ENCODE measurements at places on chromosomes 1 and 21. TPM values are rescaled to one million over a fixed set of nuclear protein-coding genes. Genes with fewer than 3 reads are reported as not detected.

ANXA9 gene
- total RNA-seq, result 0.18 TPM

TNFRSF9 gene
- 0.04 TPM for total RNA-seq

DNA sequence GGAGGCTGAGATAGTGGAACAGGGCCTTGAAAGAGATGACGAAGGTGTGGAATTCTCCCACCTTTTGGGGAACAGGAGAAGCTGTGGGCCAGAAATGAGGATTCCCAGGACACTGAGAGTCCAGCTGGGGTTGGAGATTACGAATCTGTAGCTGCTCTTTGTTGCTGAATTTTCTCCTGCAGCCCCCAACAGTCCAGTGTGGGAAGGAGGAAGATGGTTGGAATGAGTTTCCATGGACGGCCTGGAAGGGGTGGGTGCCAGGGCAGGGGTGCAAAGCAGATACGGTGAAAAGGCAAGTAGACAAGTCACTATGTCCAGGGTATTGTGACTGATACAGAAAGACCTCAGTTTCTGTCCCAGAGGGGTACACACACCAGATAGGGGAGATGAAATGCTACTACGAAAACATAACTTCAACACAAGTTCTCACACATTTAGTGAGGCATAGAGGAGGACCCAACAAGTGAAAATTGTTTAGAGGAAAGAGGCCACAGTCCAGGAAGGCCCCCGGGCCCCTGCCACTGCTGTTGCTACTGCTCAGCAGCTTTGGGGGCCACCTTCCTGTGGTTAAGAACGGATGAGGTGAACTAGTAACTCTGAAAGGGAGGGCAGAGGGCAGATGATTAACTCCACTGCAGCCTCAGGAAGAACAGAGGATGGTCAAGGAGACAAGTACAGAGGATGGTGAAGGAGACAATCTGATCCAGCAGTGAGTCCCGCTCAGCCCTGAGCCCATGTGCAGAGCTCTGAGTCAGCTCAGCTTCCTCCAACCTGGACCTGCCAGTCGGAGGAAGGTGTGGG lies 7.3 kb downstream of the CD244 start:
- peaks cover 12% of the 10 kb centered on the region for H3K27me3 ChIP-seq
- no peaks in the 10 kb centered on the region for H3K36me3 ChIP-seq
- H3K4me3 ChIP-seq, result no peak overlapping the region
- H3K4me1 ChIP-seq, result no peaks in the 10 kb centered on the region
- H3K27ac ChIP-seq, result no peak overlapping the region
- DNase-seq, result no peak

DNA sequence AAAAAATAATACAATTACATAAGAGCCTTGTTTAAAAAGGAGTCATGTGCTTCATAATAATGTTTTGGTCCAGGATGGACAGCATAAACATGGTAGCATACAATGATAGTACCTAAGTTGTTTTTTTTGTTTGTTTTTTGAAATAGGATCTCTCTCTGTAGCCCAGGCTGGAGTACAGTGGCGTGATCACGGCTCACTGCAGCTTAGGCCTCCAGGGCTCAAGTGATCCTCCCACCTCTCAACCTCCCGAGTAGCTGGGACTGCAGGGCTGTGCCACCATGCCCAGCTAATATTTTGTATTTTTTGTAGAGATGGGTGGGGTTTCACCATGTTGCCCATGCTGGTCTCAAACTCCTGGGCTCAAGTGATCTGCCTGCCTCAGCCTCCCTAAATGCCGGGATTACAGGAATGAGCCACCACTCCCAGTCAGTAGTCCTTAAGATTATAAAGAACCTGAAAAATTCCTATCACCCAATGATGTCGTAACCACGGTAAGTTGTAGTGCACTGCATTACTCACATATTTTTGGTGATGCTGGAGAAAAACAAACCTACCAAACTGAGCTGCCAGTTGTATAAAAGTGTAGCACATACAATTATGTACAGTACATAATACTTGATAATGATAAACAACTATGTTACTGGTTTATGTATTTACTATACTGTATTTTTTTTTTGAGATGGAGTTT lies 22.4 kb upstream of the RCOR3 start:
- H3K27me3 ChIP-seq, result 0 out of 2 replicates have a peak, but pooled peaks cover 2% of the 10 kb centered on the region
- no peak overlapping the region for H3K4me3 ChIP-seq
- no peaks in the 10 kb centered on the region for H3K4me1 ChIP-seq
- peak; percentile 26 for DNase-seq
- H3K36me3 ChIP-seq, result no peaks in the 10 kb centered on the region

GRCh38 chr1:151577173-151577572 lies 34.7 kb upstream of the SNX27 start:
- H3K4me1 ChIP-seq, result peaks cover 44% of the 10 kb centered on the region
- H3K4me3 ChIP-seq, result no peak overlapping the region
- H3K27ac ChIP-seq, result no peak overlapping the region

GRCh38 chr1:206748348-206749030 lies 22.1 kb upstream of the IL19 start:
- no peak for DNase-seq
- no peaks in the 10 kb centered on the region for H3K4me1 ChIP-seq
- no peak overlapping the region for H3K27ac ChIP-seq
- H3K27me3 ChIP-seq, result peaks cover 9% of the 10 kb centered on the region
- no peaks in the 10 kb centered on the region for H3K36me3 ChIP-seq

DNA sequence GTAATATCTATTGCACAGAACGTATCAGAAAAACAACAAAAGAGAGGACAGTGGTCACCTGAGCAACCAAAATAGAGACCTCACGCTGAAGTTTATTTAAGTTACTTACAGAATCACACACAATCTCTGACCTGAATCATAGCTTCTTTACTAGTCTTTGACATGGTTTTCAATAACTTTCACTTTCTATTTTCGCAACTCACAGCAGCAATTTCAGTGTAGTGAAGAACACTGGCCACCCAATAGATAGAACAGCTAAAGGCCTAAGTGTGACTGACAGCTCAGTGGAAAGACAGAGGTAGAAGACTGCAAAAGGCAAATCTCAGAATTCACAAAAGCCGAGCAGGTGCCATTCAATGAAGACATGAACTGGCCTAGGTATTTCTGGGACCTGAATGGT lies 435.6 kb upstream of the CHRM3 start:
- no peaks in the 10 kb centered on the region for H3K36me3 ChIP-seq
- H3K27ac ChIP-seq, result no peak overlapping the region
- no peak overlapping the region for H3K4me3 ChIP-seq
- H3K27me3 ChIP-seq, result no peaks in the 10 kb centered on the region

DNA sequence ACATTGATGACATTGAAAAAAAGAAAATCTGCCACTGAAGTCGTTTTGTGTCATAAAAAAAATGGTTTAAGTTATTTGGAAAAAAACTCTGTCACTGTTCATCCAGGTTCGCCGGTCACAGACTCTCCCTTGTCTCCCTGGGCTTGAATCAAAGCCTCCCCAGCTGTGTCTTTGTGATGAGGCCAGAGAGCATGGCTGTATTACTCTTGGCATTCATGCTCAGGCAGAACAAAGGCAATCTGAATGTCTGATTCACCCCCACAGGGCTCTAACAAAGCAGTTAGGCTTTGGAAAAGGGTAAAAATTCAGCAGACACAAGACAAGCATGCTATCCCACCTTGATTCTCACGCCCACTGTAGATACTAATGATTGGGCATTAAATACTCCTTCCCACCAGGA lies 304.3 kb upstream of the PLD5 start:
- DNase-seq, result no peak
- H3K36me3 ChIP-seq, result no peaks in the 10 kb centered on the region
- H3K27me3 ChIP-seq, result peaks cover 52% of the 10 kb centered on the region
- H3K4me1 ChIP-seq, result no peaks in the 10 kb centered on the region

DNA sequence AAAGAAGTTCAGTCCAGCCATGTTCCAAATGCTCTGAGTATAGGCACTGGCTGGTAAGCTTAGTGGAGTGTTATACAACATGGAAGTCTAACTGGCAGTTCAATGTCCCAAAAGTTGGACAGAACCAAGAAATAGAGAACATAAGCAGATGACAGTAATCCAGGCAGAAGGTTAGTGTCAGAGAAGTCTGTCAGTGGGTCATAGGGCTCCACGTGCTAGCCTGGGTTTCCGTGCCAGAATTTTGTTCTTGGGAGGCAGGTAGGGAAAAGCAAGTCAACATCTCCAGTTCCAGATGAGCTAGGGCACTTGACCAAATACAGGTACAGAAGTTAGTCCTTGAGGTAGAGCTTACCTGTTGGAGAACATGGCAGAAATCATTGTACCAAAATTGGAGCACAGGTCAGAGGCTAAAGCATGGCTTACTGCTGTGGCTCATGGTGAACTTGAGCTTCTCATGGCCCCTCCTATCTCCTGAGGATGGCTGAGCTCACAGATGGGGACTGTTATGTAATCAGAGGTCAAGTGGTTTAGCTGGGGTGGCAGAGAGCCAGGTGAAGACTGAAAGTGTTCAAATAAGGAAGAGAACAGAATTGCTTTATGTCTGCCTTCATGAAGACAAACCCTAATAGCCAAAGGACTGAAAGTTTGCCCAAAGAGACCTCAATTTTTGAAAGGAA lies 170.8 kb downstream of the NFIA start:
- no peak overlapping the region for H3K4me3 ChIP-seq
- no peak overlapping the region for H3K27ac ChIP-seq
- no peaks in the 10 kb centered on the region for H3K36me3 ChIP-seq
- no peaks in the 10 kb centered on the region for H3K27me3 ChIP-seq

GRCh38 chr1:63635681-63636080 lies 42.5 kb downstream of the PGM1 start:
- peaks cover 53% of the 10 kb centered on the region for H3K36me3 ChIP-seq
- no peak overlapping the region for H3K27ac ChIP-seq
- no peak overlapping the region for H3K4me3 ChIP-seq

DNA sequence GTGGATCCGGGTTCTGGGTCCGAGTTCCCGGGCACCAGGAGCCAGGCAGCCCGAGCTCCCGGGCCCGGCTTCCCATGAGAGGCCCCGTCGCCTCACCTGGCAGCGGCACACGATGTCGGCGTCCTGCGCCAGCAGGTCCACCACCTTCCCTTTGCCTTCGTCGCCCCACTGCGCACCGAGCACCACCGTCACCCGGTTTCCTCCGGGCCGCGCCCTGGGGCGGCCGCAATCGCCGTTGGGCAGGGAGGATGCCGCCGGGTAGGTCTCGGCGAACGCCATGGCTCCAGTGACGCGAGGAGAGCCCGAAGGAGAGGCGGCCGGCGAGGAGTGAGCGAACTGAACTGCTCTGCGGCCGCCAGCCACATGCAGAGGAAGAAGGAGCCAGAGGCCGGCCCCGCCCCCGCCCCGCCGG lies at the start of gene ADSS2:
TSS of gene ADSS2 (minus strand) at position 371 of the 412 bp plus-strand sequence. CDS start at position 279, 92 bp downstream.
- H3K27me3 ChIP-seq, result no peaks in the 10 kb centered on the region
- H3K36me3 ChIP-seq, result peaks cover 23% of the 10 kb centered on the region
- peak within 1 kb of the TSS; percentile 96 for H3K4me3 ChIP-seq
- H3K4me1 ChIP-seq, result peaks cover 33% of the 10 kb centered on the region
- peak within 1 kb of the TSS; percentile 78 for H3K27ac ChIP-seq

DNA sequence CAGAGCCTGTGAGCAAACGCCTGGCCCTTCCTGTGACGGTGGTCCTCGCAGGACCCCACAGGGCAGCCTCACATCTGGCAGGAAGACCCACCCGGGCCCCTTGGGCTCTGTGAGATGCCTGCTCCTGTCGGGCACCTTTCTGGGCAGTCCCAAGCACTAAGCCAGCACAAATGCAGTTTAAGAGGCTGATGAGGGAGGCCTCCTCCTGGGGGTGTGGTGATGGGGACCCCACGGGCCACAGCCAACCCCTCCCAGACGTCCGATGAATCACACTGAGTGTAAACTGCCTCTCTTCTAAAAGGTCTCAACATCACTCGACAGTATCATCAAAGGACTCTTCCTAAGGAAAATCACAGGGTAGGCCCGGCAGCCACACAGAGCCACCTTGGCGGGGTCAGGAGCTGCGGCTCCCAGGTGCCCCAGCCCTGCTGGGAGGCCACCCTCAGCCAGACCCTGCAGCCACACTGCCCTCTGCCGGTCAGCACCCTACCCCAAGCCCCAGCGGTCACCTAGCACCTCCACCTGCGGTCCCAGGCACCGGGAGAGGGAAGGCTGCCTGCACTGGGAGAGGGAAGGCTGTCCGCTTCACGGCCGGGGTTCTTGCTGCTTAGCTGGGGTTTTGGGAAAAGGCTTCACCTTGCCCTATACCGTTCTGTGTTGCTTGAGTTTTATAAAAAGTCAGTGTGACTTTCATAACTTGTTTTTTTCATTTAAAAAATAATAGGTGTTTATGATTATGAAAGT lies 3.9 kb upstream of the PRKCZ start:
- H3K36me3 ChIP-seq, result no peaks in the 10 kb centered on the region
- peaks cover 20% of the 10 kb centered on the region for H3K4me1 ChIP-seq
- no peaks in the 10 kb centered on the region for H3K27me3 ChIP-seq
- no peak overlapping the region for H3K27ac ChIP-seq
- H3K4me3 ChIP-seq, result no peak overlapping the region

DNA sequence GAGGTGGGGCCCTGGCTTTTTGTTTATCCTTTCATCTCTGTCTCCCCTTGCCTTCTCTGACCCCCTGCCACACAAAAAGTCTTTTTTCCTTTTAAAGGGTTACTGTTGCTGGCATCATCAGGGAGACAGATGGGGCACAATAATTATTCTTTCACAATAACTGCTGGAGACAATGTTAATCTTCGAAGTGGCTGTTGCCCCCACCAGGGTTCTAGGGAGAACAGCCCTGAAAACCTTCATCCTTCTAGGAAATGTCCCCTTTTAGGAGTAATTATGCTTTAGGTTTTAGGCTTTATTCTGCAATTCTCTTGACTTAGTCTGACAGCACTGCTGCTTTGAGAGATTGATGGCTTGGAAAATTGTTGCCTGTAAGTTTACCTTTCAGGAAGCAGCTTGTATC lies 150.0 kb downstream of the NOS1AP start:
- no peaks in the 10 kb centered on the region for H3K27me3 ChIP-seq
- peaks cover 24% of the 10 kb centered on the region for H3K4me1 ChIP-seq
- no peak overlapping the region for H3K4me3 ChIP-seq
- no peaks in the 10 kb centered on the region for H3K36me3 ChIP-seq
- DNase-seq, result no peak

GRCh38 chr1:169089776-169090175 lies 16.7 kb upstream of the ATP1B1 start:
- H3K4me1 ChIP-seq, result no peaks in the 10 kb centered on the region
- H3K4me3 ChIP-seq, result no peak overlapping the region
- DNase-seq, result no peak
- H3K36me3 ChIP-seq, result no peaks in the 10 kb centered on the region

- no peaks in the 10 kb centered on the region for H3K27me3 ChIP-seq
- H3K4me3 ChIP-seq, result no peak overlapping the region
- no peak for DNase-seq
- H3K4me1 ChIP-seq, result no peaks in the 10 kb centered on the region
- H3K36me3 ChIP-seq, result no peaks in the 10 kb centered on the region
These were observed 27.3 kb downstream of the WDR64 start for GRCh38 chr1:241679404-241679803.
